T47D (cell line): ENCODE measurements at places on chromosomes 13 and 19.

GRCh38 chr19:4831304-4831978 is at the start of gene TICAM1:
TSS of gene TICAM1 (minus strand) at chr19:4831712. CDS start at chr19:4818377, 13,335 bp downstream.
- peak; percentile 60 for DNase-seq

- DNase-seq: peak; percentile 88
Measured at GRCh38 chr19:15466851-15467733, 2.7 kb upstream of the RASAL3 start.

GRCh38 chr19:51712461-51713081 is 11.2 kb downstream of the HAS1 start:
- DNase-seq: peak; percentile 80

GRCh38 chr19:35229601-35230000 is 1.1 kb upstream of the FAM187B start:
- DNase-seq: no peak

GRCh38 chr13:76024151-76024550 is 388.0 kb downstream of the LMO7 start:
- DNase-seq: no peak

GRCh38 chr13:35475960-35476943 is at the start of gene MAB21L1:
TSS of gene MAB21L1 (minus strand) at chr13:35476689. CDS start at chr13:35476138, 551 bp downstream.
- DNase-seq: no peak
